ENCODE measurements at places on chromosomes 2 and 18.

DNA sequence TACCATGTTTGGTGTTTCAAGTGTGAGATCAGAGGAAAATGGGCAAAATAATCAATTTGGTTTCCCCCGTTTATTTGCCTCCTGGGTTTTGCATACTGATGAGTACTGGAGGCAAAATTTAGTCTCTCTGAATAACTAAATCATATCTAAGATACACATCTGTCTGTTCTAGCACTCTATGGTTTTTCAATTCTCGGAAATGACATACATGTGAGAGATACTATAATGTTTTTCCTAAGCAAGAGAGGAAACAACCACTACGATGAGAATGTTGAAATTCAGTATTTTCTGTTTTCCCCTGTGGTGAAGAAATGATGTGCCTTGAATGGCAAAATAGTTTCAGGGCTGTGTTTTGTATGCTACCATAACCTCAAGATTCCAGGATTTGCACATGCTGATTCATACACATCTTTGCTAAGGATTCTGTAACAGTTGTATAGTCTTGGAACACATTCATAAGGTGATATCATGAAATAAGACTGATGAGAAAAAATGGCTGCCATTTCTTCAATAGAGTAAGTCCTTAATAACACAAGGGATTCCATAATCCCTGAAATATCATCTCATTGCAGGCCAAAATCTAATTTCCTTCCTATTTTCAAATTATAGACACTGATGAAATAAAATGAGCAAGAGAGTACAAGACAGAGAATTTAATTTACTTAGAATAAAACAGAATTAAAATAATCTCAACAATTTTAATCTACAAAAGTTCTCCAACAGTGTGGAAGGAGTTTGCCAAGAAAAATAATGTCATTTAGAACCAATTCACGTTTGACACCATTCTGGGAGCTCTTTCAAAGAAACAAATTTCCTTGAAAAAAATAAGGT is 316.6 kb downstream of the FIGN start:
- no peak for DNase-seq

GRCh38 chr18:26971409-26971808 is 105.9 kb upstream of the AQP4 start:
- DNase-seq: no peak

GRCh38 chr18:48488388-48488850 is 50.4 kb upstream of the CTIF start:
- no peak for DNase-seq

DNA sequence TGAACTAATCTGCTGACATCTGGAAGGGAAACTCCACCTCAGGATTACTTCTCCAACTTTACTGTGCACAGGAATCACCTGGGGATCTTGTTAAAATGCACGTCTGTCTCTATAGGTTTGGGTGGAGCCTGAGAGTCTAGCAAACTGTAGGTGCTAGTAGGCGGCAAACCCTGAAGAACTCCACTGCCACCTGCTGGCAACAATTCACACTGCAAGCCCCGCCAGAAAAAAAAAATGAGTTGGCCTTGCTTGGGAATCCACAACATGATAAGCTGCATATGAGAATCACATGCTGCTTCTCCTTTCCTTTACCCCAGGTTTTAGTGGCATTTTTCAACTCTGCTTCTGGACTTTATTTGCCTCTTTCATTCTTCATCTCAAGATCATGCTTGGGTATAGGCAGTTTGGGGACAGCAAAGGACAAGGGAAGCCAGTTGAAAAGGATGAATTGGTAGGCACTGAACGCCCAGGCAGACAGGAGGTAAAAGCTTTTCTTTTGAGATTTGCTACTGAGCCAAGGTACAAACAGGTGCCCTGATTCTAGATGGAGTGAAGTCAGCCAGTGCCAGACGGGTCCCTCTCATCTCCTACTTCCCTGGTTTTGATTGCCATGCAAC is 88.8 kb downstream of the VIT start:
- no peak for DNase-seq

DNA sequence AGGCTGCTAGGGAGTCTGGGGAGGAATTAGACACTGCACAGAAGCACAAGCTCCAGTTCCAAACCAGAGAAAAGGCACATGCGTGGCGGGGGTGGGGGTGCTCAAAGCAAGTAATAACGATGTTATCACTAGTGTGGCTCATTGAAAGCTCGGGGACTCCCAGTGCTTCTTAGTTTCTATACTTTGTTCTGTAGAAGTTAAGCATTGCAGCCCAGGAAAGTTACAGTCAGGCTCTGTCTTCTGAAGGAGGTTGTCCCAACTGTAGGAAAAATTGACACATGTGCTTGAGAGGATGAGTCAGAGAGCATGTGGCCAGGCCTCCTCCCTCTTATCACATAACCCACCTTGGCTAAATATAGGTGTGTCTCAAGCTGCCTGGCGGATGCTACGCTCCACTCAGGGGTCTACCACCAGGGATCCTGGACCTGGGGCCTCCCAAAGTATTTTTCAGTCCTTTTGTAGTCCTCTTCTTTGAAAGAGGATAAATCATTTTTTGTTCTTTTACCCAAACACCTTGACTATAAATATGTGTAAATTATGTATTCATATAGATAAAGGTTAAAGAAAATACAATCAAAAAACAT is 3.8 kb downstream of the GALNT5 start:
- DNase-seq: no peak

- DNase-seq: no peak
Measured at GRCh38 chr18:61766266-61766884, 126.4 kb downstream of the RNF152 start.

GRCh38 chr2:201254081-201254730 is 6.1 kb upstream of the CASP8 start:
- DNase-seq: no peak

DNA sequence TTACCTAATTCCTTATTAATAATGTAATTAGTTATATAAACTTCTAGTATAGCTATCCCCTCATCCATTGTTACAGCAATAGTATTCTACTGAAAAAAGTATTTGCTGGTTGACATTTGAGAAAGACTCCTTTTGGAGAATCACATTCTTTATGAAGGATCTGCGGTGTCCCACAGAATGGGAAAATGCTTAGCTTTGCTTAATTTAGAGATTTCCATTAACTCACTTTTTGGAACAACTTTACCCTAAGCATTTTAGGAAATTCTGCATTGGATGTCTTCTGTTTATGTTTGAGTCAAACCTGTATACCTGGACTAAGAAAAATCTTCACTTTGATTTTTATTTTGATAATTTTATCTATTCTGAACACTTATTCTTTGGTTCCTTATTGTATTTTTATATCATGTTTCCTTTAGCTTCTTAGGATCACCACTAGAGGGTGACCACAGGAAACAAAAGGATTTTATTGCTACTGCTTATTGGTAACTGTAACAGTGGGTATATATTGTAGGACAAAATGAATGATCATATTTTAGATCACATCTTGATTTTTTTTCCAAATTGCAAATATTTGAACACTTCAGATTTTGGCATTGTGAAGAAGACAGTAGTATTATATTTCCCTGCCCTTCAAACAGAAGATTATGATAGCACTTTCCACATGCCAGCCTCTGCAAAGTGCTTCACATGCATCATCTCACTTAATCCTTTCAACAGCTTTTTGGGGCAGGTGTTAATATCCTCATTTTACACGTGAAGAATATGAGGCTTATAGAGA is 79.6 kb downstream of the MIB1 start:
- DNase-seq: no peak

DNA sequence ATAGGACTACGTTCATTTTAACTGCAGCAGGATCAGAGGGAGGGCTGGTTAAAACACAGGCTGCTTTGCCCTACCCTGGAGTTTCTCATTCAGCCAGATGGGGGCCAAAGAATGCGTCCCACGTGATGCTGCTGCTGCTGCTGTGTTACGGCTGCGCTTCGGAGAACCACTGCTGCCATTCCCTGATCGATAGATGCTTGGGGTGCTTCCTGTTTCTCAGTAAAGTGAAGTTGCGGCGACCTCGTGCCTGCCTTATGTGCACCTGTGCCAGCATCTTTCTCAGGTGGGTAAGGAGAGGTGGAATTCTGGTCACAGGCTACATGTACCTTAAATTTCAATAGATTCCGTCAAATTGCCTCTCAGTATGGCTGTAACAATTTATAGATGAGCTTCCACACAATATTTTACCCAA is 24.7 kb upstream of the TOGARAM2 start:
- DNase-seq: no peak

GRCh38 chr2:173094731-173095130 is 19.1 kb downstream of the MAP3K20 start:
- DNase-seq: no peak

Measured in esophagus squamous epithelium (tissue), 5 donors.